ENCODE measurements at places on chromosomes 6 and 20. TPM values are rescaled to one million over a fixed set of nuclear protein-coding genes. Genes with fewer than 3 reads are reported as not detected.

Gene C6orf52
- not detected for total RNA-seq

Gene BPIFA1
- total RNA-seq, result not detected

Gene OR2J1
- not detected for total RNA-seq

Gene C6orf15
- not detected for total RNA-seq

Gene OR2J3
- not detected for total RNA-seq

Gene THBD
- 34.8 TPM for total RNA-seq
